Ovary (tissue), 10 donors: ENCODE measurements at places on chromosomes 4 and X. TPM values are rescaled to one million over a fixed set of nuclear protein-coding genes. Genes with fewer than 3 reads are reported as not detected.

TKTL1 gene
- 0.20 TPM for total RNA-seq

C4orf50 gene
- total RNA-seq: 0.12 TPM

DNA sequence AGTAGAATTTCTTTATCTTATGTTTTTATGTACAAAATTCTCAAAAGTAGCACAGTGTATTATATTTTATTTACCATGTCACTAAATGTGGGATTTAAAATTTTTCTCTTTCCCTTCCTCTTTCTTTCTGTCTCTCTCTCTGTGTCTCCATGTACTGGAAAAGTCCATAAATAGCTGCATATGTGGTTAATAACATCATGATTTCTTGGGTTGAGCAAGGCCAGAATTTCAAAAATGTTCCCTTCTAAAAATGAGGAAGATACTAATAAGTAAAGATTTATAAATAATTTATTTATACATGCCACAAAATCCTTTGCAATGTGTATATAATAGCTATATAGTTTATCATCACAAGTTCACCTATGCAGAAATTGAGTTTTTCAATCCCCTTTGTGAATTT, 29.1 kb upstream of the DKK2 start:
- no peak for DNase-seq

CXCL3 gene
- 1.4 TPM for total RNA-seq

DNA sequence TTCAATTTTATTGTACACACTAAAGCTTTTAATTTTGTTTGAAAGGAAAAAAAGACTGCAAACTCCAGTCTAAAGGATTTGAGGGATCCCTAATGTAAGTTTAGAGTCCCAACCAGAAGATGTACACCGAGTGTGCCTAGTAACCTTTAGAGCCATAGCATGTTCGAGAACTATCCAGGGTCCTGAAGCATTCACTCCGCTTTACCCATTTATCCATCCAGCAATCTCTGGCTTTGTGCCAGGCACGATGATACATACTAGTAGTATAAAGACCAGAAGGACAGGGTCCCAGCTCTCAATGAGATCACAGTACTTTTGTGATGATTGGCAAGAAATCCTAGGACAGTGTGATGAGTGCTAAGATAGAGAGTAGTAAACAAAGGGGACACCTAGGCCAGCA, 168.7 kb downstream of the STK32B start:
- no peak for DNase-seq

DNA sequence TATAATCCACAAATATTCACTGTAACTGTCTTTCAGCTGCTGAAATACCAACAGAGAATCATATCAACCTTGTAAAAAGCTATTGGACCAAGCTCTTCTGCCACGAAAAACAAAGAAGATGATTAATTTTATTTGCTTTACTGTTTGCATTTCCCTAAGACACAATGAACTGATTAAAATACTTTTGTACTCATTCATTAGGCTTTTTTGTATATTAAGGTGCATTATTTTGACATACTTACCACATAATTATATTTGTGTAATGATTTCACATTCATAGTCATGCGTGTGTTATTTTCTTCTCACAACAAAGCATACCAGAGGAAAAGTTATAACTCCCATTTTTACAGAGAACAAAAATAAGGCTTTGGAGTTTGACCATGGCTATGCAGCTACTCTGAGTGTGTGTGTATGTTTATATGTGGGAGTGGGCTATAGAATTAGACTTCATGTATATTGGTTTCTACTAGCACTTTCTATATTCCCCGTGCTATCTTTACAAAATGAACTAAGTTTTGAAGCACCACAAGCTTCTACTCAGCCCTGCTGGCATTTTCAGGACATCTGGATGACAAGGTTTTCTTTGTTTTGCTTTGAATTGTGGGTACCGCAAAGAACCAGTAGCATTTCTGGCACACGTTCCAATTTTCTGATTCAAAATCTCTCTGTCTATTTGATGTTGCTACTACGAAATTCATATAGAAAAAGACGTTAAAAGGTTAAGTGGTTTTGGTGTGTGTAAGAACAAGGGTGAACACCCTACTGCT, 11.0 kb upstream of the FGF5 start:
- DNase-seq: no peak

DNA sequence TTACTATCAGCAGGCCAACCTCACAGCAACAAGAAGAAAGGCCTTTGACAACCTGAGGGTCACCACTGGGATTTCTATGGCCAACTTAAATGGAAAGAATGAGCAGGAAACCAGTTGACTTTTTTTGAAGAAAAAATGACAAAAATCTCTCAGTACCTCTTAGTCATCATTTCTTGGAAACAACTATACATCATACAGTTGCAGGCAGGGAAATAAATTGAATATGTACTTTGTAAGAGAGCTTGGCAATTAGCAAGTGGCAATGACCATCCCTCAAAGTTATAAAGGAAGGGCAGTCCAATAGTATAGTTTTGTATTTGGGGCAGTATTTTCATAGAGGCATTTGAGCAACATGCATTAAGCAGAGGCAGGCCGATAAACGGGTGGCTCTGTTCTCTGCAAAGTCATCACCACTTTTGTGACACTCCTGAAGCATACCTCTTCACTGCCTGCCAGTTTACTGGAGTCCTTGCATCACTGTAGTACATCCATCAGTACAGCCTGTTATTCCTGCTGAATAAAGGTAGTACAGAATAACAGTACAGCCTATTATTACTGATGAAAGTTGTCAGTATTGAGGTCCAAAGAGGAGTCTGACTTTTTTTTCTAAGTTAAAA, 83.3 kb upstream of the AMELX start:
- DNase-seq: no peak

GRCh38 chrX:125170459-125170858, 149.2 kb upstream of the TEX13C start:
- DNase-seq: no peak

DNA sequence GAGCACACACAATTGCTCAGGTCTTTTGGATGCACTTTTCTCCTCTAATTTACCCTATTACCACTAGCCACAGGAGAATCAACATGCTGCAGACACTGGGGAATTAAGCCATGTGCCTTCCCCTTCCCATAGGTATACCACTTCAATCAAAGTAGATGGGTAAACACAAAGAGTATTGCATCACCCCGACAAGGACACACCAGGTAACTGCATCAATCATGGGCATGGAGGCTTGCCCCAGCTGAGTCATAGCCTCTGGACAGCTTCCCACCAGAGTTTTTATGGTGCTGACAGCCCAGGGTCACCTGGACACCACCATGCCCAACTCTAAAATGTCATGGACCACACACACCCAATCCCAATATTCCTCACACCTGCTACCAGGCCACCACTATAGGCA, 197.2 kb upstream of the AR start:
- no peak for DNase-seq

CYTL1 gene
- total RNA-seq: 0.97 TPM

GRCh38 chr4:145178740-145179280, 1.6 kb downstream of the OTUD4 start:
- no peak for DNase-seq

GRCh38 chr4:141676087-141676670, 39.8 kb downstream of the IL15 start:
- no peak for DNase-seq

CSAG1 gene
- not detected for total RNA-seq

SUPT20HL2 gene
- total RNA-seq: 0.13 TPM

- DNase-seq: no peak
Observed at GRCh38 chr4:107050525-107051135, 14.5 kb upstream of the DKK2 start.

LANCL3 gene
- 0.10 TPM for total RNA-seq

DNA sequence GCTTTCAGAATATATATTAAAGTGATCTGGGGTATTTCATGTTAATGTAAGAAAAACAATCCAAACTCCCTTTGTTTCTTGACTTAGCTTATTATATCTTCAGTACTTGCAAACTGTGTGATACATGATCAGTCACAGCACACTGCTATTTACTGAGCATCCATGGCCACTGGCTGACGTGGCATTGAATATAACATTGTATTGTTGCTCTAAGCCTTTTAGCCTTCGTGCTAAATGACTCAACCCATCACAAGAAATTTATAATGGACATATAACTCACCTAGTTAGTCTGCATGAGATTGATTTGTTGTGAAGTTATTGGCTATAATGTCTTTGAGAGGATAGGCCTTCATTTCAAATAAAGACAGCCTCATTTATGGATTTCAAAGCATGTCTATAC, 642.6 kb downstream of the IL1RAPL1 start:
- no peak for DNase-seq

GRCh38 chr4:608236-608635, 17.1 kb upstream of the PDE6B start:
- peak; percentile 15 for DNase-seq

GRCh38 chrX:97397371-97397770, 513.7 kb downstream of the RPA4 start:
- no peak for DNase-seq

GRCh38 chr4:7156761-7157488, 35.4 kb upstream of the SORCS2 start:
- DNase-seq: peak; percentile 73

GRCh38 chrX:7269991-7270390, 122.0 kb upstream of the PUDP start:
- no peak for DNase-seq

UGT2A3 gene
- total RNA-seq: 0.60 TPM

DNA sequence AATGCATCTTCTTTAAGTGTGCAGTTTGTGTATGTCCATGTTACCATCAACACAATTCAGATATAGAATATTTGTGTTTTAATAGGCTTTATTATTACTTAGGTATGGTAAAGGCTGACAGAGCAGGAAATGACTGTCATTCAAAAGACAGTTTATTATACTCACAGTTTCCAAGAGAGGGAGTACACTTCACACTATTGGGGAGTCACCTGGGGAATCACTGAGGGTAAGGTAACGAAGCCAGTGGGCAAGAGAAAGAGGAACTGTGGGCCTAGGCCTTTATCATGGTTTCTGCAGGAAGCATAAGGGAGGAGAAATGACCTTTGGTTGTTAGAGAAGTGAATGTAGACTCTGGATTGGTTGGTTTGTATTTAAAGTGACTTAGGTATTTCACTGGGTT, 235.1 kb upstream of the HCCS start:
- DNase-seq: no peak
